ENCODE measurements at places on chromosomes 1 and 21. TPM values are rescaled to one million over a fixed set of nuclear protein-coding genes. Genes with fewer than 3 reads are reported as not detected.

DNA sequence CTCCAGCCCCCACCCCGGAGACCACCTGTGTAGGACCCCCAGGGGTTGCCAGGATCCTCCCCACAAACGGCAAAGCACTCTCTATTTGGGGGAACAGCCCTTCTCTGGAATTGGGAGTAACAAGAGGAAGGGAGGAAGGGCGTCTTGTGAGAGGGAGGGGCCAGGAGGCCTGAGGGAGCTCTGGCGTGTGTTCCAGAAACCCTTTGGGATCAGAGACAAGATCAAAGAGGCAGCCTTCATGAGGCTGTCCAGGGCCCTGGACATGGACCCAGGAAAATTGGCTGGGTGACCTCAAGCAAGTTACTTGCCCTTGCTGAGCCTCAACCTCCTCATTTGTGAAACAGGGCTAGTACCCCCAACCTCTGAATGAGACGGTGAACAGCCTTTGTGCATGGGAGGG lies 18.1 kb upstream of the ECE1 start:
- no peak for DNase-seq

DNA sequence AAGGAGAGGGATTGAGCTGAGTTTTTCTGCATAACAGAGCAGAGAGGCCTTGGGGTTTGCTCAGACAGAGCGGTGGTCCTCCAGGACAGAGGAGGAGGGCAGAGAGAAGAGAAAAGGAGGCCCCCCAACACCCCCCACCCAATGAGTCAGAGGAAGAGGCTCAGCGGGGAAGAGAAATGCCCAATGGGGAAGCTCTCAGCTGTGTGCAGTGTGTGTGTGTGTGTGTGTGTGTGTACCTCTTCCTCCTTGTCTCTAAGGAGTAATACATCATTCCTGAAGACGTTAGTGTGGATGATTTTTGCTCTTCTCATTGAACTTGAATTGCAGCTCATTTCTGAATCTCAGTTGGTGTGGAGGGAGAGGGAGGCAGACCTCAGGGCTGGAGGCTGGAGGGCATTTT lies 8.7 kb downstream of the TMPRSS3 start:
- DNase-seq = no peak

- DNase-seq = peak; percentile 51
These were observed 52.4 kb upstream of the SSX2IP start for GRCh38 chr1:84742653-84743052.

DNA sequence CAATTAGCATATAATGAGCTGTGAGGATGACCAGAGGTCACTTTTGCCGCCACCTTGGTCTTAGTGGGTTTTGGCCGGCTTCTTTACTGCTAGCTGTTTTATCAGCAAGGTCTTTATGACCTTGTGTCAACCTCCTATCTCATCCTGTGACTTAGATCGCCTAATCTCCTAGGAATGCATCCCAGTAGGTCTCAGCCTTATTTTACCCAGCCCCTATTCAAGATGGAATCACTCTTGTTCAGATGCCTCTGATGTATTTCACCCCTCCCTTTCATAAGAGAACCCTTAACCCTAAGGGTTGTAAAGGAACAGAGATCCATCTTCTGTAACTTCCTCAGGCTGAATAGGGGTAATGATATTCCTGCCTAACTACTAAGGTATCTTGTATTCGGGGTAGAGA lies 58.9 kb upstream of the PALMD start:
- DNase-seq = no peak

GRCh38 chr1:62285984-62286785 lies 33.0 kb downstream of the KANK4 start:
- DNase-seq = no peak

Gene PDZK1
- 2.0 TPM for total RNA-seq

GRCh38 chr1:40679165-40679953 lies 12.1 kb upstream of the NFYC start:
- DNase-seq = no peak

DNA sequence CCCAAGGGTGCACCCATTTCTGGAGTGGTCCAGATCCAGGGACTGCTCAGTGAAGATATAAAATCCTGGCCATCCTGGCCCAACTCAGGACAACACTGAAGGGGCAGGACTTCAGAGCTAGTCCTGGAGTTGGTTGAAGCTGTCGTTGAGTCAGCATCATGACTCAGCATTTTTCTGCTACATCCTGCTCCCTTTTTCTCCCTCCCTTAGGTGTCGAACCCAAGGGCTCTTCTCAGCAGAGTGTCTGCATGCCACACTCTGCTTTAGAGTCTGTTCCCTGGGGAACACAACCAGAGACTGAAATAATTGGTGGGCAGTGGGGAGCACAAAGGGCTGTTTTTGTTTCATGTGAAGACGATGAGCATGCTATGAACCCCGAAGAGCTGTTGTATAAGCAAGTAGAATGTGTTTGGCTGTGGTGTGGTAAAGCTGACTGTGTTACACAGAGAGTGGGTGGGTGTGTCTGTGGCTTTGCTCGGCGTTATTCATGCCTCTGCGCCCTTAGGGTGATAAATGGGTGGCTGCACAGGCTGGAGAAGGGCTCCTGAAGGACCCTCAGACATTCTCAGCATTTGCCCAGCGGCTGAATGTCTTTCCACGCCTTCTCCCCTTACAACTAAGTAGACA lies 167.2 kb downstream of the CYYR1 start:
- peak; percentile 93 for DNase-seq

Gene RIPPLY3
- not detected for total RNA-seq

DNA sequence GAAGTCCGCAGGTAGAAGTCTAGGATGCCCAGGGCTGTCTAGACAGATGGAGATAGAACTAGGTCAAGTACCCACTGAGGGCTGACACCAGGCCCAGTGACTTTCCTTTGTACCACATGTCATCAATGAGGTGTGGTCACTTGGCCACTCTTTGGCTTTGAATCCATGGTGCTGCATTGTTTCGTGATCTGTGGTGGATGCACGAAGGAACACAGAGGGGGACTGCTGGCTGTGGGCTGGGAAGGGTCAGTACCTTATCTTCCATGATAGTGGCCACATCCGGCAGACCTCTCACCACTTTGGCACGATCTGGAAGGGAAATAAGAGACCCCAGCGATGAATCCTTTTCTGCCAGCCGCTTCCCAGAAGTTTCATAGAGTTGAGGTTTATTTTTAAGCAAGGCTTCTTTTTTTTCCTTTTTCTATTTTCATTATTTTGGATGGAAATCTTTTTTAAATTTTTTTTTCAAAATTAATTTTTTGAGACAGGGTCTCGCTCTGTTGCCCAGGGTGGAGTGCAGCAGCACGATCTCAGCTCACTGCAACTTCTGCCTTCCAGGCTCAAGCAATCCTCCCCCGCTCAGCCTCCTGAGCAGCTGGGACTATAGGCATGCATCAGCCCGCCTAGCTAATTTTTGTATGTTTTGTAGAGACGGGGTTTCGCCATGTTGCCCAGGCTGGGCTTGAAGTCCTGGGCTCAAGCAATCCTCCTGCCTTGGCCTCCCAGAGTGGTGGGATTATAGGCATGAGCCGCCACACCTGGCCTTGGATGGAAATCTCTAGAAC lies 53.1 kb downstream of the MYOM3 start:
- DNase-seq = no peak

- peak; percentile 41 for DNase-seq
These were observed 23.8 kb downstream of the PIP5K1A start for GRCh38 chr1:151222130-151222529.

GRCh38 chr1:156705918-156706656 lies 704 bp upstream of the CRABP2 start:
- no peak for DNase-seq

Gene KCNT2
- 1.2 TPM for total RNA-seq

GRCh38 chr1:228900099-228900885 lies 165.0 kb downstream of the RHOU start:
- DNase-seq = no peak

DNA sequence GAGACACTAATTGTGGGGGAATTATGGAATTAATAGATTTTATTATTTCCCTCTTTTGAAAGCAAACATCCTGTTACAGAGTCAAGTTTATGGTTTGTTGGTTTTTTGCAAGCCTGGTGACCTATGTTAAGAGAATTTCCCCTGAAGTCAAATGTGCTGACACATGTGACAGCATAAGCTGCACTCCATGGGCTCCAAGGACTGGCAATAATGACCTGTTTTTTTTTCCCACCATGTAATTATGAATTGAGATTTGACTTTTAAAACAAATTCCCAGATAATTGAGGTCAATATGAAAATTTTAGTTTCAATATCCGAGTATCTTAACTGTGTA lies 242.5 kb upstream of the SGIP1 start:
- DNase-seq = no peak

Gene GIPC2
- 0.07 TPM for total RNA-seq

- no peak for DNase-seq
These were observed 97.4 kb upstream of the GCLM start for GRCh38 chr1:94006604-94007003.

GRCh38 chr1:199173356-199173755 lies 534.5 kb downstream of the PTPRC start:
- DNase-seq = no peak

GRCh38 chr21:34639882-34640788 lies 25.2 kb upstream of the RCAN1 start:
- DNase-seq = peak; percentile 27

Gene CYYR1
- total RNA-seq = not detected

- no peak for DNase-seq
These were observed 54.2 kb downstream of the BTBD8 start for GRCh38 chr1:92134331-92134730.

DNA sequence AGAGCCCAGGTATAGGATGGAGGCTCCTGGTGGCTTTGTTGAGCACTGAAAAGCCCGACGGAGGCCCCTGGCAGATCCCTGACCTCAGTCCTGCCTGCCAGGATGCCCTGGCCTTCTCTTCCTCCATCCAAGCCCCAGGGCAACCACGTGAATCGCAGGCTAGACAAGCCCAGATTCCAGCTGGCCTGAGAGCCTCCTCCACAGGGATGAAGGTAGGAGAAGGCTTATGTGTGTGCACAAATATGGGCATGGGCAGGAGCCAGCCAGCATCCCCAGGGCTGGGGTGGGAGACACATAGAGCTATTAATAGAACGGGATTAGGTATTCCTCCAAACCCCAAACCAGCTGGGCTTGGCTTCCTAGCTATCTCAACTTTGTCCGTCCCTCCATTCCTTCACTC lies 4.0 kb upstream of the EXTL1 start:
- no peak for DNase-seq

GRCh38 chr1:99979091-99979490 lies 9.3 kb downstream of the SLC35A3 start:
- no peak for DNase-seq

- DNase-seq = peak; percentile 74
These were observed 17.2 kb downstream of the CDCP2 start for GRCh38 chr1:54135436-54136120.

Gene FNBP1L
- 27.1 TPM for total RNA-seq

DNA sequence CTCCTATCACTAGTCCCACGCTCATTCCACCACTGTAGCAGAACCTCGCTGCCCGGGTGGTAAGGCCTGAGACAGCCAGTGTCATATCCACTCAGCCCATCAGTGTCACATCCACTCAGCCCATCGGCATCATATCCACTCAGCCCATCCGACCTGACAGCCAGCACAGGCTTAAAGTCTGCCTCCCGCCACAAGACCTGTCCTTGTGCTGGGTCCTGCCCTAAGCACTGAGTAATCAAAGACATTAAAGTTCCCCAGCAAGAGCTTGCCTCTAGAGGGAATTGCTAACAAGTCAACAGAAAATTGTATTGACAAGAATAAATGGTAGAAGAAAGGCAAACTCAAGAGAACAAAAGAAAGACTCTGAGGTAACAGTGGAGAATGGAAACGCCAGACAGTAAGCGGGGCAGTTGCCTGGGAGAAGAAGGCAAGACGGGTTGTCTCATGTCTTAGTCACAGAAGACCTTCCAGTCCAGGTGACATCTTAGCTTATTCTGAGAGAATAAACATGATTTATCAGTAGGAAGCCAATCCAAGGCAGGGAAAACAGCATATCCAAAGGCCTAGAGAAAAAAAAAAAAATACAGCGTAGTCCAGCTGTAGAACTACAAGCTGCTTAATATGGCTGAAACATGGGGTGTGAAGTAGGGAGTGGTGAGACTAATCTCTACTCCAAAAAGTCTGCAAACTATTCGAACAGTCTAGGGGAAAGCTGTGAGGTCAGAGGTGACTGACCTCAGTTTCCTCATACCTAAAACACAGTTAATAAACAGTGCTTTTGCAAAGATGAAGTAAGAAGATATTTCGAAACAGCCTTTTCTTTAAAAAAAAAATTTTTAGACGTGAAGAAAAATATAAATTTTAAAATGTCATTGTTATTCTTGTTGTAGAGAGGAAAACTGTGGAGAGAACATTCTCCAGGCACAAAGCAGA lies 1.1 kb downstream of the ITLN1 start:
- DNase-seq = no peak

DNA sequence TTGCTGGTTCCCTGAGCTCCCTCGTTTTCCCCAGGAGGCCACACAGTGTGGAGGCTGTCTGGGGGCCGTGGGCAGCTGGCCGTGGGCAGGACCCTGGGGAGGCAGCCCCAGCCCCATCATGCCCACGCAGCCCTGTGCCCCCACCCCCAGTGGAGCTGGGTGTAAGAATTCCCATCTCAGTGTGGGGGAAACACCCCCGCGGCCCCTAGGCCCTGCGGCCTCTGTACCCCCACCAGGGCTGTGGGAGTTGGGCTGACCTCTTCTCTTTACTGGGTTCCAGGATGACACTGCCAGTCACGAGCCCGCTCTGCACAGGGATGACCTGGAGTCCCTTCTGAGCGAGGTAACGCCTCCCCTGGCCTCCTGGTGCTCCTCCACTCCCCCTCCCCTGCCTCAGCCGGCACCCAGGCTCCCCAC lies 3.7 kb upstream of the PFKL start:
- no peak for DNase-seq

DNA sequence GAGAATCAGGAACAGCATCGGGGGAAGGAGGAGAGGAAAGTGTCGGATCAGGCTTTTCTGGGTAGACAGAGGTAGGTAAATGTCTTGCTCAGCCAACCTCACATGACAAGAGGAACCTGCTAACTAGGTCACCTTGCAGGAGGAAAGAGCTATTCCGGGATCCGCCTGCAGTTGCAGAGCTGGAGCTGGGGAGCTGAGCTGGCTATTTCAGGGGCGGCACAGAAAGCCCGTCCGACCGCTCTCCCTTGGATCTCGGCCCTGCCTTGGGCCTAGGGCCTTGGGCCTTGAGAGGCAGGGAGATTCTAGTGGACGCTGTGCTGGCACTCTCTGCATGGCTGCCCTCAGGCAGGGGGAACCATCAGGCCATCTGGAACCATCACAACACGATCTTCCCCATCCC lies 56.5 kb upstream of the CTPS1 start:
- DNase-seq = no peak

GRCh38 chr1:247079141-247079874 lies 697 bp upstream of the ZNF670 start:
- no peak for DNase-seq

GRCh38 chr1:206864939-206865671 lies at the start of gene IL20:
Gene IL20 (plus strand): TSS chr1:206865623. CDS start chr1:206865853, 230 bp downstream.
- DNase-seq = peak; percentile 76

- no peak for DNase-seq
These were observed 496.1 kb downstream of the LRRIQ3 start for GRCh38 chr1:73701826-73702225.

Gene SEC16B
- total RNA-seq = 0.19 TPM

Gene C1orf185
- not detected for total RNA-seq

GRCh38 chr21:37829447-37829846 lies 86.8 kb downstream of the KCNJ6 start:
- DNase-seq = peak; percentile 69

All from A172 (cell line).